ENCODE measurements at places on chromosomes 3 and 15.

DNA sequence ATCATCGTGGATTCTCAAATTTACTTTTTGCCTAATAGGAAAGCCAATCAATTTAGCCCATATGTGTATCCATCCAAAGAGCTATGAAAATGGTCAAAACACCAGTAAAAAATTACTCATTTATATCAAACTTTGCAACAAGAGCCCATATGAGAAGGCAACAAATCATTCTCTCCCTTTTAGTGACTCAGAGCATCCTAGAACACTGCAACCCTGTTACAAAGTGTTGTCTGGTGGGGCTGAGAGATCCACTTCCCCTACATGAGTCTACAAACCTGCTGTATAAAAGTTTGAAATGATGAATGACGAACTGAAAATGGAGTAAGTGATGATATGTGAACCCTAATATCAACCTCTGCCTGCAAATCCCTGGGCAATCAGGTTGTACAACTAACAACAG lies 23.3 kb downstream of the PDZRN3 start:
- no peak for DNase-seq

DNA sequence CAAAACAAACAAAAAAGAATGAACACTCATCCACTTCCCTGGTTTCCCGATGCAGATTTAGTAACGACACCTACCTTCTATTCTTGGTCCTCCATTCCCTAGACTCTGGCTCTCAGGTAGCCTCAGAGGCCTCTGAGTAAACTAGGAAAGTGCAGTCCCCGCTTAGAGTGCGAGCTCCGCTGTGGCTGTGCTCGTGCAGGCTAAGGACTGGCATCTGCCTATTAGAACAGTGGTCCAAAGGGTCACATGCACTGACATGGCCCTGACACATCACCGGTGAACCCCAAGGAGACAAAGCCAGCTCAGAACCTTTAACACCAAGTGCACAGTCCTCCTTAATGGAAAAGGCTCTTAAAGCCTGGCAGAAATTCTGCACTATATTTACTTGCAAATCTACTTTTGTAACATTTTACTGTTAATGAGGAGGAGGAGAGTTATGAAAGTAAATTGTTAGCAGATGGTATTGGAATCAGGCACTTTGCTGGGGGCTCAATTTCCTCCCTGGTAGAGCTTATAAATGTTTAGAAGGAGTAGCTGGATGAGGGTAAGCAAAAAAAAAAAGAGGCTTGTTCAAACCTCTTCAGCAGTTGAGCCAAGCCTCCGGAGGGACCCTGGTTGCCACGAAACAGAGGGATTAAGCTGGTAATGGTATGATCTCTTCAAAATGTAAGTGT lies 31.1 kb downstream of the VGLL4 start:
- no peak for DNase-seq

DNA sequence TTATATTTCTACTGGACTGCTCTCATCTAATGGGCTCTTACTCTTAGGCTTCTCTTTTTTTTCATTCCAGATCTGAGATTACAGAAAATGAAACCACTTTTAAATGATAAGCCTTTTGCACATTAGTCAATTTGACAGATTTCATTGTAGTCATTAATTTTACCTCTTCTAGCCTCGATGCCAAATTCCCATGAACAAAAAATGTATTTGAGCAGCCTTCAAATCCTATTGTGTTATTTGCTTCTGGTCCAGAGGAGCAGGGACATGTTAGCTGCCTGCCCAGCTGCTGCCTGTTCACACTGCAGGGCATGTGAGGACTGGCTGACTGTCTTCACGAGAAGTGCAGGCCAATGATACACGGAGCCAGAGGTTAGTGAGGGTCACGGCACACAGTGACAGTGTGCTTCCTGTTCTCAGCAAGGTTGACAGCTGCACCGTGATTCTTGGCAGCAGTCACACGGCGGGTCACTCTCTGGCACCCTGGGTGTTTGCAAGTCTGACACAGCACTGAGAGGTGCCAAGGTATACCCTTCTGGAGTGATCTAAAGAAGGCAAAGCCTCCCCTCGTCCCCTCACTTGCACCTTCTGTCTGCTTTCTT lies 40.8 kb downstream of the KAT2B start:
- no peak for DNase-seq

DNA sequence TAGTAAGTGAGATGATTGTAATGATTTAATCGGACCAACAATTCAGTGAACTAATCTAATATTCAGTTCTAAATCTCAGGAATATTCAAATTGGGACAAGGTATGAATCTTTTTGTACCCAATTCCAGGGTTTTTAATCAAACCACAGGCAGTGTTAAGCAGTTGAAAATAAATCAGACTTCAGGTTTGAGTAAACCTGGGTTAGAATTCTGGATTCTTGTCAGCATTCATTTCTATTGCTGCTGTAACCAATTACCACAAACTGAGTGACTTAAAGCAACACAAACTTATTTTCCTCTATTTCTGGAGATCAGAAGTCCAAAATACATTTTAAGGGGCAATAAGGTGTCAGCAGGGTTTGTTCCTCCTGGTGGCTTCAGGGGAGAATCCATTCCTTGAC lies 208.4 kb upstream of the ZPLD1 start:
- DNase-seq, result no peak

DNA sequence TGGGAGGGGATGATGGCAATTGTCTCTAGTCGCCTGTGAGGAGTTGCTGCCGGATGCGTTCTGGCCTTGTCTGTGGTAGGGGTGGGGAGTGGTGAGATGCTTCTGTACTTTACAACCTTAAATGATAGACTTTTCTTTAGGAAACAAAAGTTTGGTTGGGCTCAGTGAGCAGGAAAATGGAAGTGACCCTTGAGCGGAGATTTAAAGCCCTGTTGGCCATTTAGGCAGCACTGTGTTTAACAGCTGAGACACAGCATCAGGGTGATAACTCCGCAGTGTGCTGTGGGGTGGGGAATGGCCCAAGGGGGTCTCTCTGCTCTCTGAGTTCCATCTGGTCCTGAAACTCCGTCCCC lies 36.6 kb downstream of the SPSB4 start:
- no peak for DNase-seq

DNA sequence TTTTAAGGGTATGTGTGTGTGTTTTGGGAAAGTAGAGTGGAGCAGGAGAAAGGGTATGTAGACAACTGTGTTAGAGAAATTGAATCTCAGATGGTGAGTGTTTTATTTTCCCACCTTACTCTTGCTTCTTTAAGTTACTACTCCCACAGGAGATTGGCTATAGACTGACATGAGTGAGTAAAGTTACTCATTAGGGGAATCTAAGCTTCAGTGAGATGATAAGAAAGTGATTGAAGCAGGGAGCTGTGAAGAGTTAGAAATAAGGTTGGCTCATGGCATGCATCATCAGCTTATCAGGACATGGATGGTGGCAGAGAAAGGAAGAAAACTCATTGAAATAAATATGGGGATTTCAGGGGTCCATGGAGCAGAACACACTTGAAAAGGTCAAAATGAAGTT lies 88.9 kb downstream of the MBNL1 start:
- DNase-seq, result no peak

GRCh38 chr15:67094001-67094826 lies 28.8 kb downstream of the SMAD3 start:
- DNase-seq, result no peak

DNA sequence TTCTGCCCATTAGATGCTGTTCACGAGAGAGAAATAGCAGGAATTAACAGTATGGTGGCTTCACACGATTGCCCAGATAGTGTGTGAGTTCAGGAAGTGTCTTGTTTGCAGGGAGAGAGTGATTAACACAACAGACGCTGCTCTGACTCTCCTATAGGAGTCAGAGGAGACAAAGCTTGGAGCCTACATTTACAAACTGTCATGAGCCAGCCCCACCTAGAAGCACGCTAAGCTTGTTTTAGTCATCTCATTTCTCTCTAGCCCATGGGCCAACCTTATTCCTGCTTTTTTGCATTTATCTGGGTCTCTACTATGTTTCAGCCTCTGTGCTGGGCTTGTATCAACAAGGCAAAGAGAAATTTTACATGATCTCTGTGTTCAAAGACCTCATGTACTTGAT lies 128.3 kb upstream of the BFSP2 start:
- DNase-seq, result no peak

DNA sequence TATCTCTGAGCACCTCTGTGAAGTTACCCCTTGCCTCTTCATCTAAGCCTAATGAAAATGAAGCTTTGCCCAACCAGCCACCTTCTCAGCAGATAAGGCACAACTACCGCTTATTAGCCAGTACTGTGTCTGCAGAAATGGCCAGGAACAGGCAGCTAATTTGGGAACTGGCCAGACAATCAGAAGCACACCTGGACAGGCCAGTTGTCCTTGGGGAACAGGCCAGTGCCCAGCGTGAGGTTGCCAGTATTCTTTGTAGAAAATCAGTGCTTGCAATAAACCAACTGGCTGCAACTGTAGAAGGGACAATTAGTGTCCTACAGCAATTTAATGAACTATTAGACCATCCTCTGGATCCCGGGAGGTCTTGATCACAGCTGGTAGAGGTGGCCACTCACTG lies 10.4 kb upstream of the TMEM87A start:
- DNase-seq, result no peak

- no peak for DNase-seq
These were observed 54.3 kb downstream of the TGFBR2 start for GRCh38 chr3:30660656-30661055.

DNA sequence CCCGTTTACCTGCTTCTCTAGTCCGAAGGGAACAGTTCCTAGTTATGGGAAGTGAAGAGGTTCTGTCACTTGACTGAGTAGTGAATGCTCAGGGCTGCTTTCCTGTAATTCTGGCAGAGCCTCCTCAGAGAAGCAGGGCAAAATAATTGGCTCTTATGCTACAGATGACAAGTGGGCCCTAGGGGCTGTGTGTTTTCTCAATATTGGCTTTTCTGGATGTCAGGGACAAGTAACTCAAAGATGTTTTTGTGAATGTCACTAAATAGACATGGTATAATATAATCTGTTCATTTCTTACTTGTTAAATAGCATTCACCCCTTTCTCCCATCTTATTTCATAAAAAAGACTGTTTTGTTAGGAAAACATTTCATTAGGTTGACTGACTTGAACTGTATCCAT lies 40.1 kb downstream of the SGO1 start:
- no peak for DNase-seq

GRCh38 chr3:9747267-9747666 lies 2.5 kb upstream of the OGG1 start:
- no peak for DNase-seq

DNA sequence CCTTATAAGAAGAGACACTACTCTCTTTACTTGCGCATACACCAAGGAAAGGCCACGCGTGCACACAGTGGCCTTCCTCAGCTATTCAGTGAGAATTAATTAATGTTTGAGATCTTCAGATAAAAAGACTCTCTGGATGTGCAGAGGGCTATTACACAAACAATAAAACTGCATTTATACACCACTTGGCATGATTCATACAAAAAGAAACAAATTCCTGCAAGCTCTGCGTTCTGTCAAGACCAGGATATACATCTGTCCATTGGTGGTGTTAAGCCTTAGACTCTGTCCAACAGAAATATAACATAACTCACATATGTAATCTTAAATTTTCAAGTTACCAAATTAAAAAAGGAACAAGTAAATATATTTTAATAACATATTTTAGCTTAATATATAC lies 55.2 kb upstream of the TSC22D2 start:
- DNase-seq, result no peak

- no peak for DNase-seq
These were observed 134.9 kb downstream of the EPHB1 start for GRCh38 chr3:134929976-134930375.

GRCh38 chr3:51044982-51045381 lies 340.1 kb upstream of the MANF start:
- no peak for DNase-seq

- no peak for DNase-seq
These were observed 101.3 kb downstream of the WDR76 start for GRCh38 chr15:43928152-43928551.

- DNase-seq, result no peak
These were observed 29.0 kb upstream of the NR2E3 start for GRCh38 chr15:71781179-71781964.

DNA sequence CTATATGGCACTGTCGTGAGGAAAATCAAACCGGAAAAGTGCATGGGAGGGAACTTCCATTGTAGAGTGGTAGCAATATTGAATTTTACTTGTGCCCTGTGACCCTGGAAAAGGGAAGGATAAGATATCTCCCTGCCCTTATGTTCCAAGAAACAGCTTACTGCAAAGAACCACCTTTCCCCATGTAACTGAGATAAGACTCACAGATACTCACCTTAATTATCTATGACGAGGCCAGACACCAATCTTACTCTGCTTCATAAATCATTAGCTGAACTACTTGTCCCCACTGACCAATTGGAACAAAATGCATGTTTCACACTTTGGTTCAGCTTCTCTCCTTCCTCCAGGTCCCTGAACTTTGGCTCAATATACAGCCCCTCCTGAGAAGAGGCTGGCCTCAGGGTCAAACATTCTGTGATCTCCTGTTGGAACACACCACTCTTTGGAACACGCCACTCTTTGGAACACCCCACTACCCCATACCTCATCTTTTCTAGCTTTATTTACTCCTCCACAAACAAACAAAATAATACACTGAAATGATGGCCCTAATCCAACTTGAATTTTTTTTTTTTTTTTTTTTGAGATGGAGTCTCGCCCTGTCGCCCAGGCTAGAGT lies 6.9 kb upstream of the TOPAZ1 start:
- DNase-seq, result no peak

DNA sequence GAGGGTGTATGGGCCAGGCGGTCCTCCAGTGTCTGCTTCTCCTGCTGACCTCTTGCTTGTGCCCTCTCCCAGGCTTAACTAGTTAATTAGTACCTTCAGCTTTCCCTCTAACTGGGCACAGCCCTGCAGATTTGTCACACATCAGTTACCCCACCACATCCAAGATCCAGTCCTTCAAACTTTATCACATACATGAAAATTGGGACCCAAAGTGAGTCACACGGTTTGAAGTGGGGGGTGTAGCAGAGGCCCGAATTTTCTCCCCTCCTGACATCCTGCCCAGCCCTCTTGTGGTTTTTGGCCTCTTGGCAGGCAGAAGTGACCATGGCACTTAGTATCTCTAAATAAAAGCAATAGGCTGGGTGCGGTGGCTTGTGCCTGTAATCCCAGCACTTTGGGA lies 3.9 kb downstream of the MAPKAPK3 start:
- DNase-seq, result no peak

DNA sequence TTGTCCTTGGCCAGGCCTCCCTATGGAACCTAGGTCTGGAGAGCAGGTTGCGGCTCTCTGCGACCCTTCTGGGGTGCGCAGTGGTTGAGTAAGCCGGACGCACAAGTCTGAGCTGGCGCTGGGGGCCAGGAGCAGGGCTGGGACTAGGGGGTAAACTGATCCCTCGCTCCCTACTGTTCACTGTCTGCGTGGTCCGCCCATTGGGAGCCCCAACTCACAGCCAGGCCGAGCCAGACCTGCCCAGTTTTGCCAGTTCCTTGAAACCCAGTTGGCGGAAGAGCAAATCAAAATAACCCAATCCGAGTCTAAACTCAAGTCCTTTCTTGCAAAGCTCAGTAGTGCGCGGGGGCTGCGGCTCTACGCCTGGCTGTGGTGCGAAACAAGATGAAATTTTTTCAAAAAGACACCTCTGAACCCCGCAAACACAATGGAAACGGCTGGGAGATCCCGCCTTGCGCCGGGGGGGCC lies 17.5 kb downstream of the RGMA start:
- DNase-seq, result no peak

- no peak for DNase-seq
These were observed 234.6 kb upstream of the BHLHE40 start for GRCh38 chr3:4744405-4745234.
